ENCODE measurements at places on chromosomes 2 and 18. TPM values are rescaled to one million over a fixed set of nuclear protein-coding genes. Genes with fewer than 3 reads are reported as not detected.
A peak's percentile ranks its signal among the peaks of the same experiment; 100 is the strongest.

Gene RAPH1
- 19.1 TPM for total RNA-seq

Gene SEPTIN10
- 103 TPM for total RNA-seq

- H3K27me3 ChIP-seq, result no peaks in the 10 kb centered on the region
- DNase-seq, result no peak
- H3K36me3 ChIP-seq, result no peaks in the 10 kb centered on the region
- no peak overlapping the region for H3K27ac ChIP-seq
Observed at GRCh38 chr18:45330170-45330594, 285.1 kb upstream of the SLC14A2 start.

DNA sequence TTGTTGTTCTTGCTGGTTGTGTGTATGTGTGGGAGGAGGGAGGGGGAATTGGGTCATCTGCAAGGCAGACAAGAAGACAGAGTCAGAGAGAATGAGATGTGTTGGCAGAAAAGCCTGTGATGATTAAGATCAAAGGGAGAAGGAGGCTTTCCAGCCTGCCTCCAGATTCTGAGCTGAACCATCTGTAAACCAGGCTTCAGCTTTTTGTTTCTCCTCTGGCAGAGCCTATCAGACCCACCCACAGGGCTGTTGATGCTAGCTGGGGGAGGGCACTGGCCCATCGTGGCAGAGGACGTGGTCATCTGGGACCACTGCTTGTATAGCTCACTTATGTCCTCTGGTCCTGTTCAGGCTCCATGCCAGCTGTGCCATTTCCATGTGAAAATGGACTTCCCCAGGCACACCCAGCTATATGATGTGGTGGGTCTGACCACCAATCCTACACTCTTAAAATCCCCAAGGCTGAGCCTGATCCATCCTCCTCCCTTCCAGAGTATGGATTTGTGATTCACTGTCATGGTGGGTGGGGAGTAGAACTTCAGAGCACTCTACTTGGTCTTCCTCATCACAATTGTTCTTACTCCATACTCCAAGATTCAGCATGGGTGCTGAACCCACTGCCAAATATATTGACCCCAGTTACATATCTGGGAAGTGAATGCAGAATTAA lies 27.8 kb upstream of the COL6A3 start:
- no peaks in the 10 kb centered on the region for H3K4me1 ChIP-seq
- H3K27me3 ChIP-seq, result no peaks in the 10 kb centered on the region
- no peaks in the 10 kb centered on the region for H3K36me3 ChIP-seq
- H3K4me3 ChIP-seq, result no peak overlapping the region
- H3K27ac ChIP-seq, result no peak overlapping the region

DNA sequence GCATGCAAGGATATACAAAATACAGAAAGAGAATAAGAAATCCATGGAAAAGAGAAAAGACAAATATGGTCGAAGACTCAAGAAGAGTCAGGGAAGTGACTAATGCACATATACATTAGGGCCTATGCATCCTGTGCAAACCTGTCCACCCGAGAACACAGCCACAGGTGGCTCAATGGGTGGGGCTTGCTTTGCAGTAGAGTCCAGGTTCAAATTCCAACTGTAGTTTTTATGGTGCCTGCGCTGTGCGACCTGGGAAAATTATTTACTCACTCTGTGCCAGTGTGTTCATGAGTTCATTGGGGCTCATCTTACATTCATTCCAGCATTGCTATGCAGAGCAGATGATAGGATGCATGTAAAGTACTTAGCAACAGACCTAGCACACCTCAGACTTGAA lies 244.7 kb downstream of the CTNNA2 start:
- H3K4me3 ChIP-seq, result no peak overlapping the region
- H3K27me3 ChIP-seq, result peaks cover 66% of the 10 kb centered on the region
- H3K36me3 ChIP-seq, result no peaks in the 10 kb centered on the region
- no peaks in the 10 kb centered on the region for H3K4me1 ChIP-seq
- no peak overlapping the region for H3K27ac ChIP-seq

Gene ACADL
- total RNA-seq, result 0.96 TPM

Gene DNMT3A
- total RNA-seq, result 124 TPM

Gene ZNF892
- 14.7 TPM for total RNA-seq

- H3K4me1 ChIP-seq, result peaks cover 7% of the 10 kb centered on the region
- H3K4me3 ChIP-seq, result peak within 1 kb of the TSS; percentile 81
- peaks cover 60% of the 10 kb centered on the region for H3K27me3 ChIP-seq
- peak within 1 kb of the TSS; percentile 83 for H3K27ac ChIP-seq
- peak; percentile 94 for DNase-seq
Observed at GRCh38 chr18:49561289-49562193, at the start of gene LIPG. Gene LIPG (plus strand): TSS chr18:49562057. CDS start chr18:49562309, 252 bp downstream.

GRCh38 chr2:227849906-227850305 lies 21.5 kb upstream of the DAW1 start:
- no peaks in the 10 kb centered on the region for H3K36me3 ChIP-seq
- no peaks in the 10 kb centered on the region for H3K27me3 ChIP-seq
- H3K4me3 ChIP-seq, result no peak overlapping the region
- no peak overlapping the region for H3K27ac ChIP-seq

All from endodermal cell (in vitro differentiated cells).